Occipital lobe (tissue), 3 donors: ENCODE measurements at places on chromosomes 2 and 18. TPM values are rescaled to one million over a fixed set of nuclear protein-coding genes. Genes with fewer than 3 reads are reported as not detected.

Gene ABCB11
- total RNA-seq: 0.16 TPM

Gene ASAP2
- 31.0 TPM for total RNA-seq

Gene TMEM163
- total RNA-seq: 14.3 TPM

Gene GKN1
- not detected for total RNA-seq

Gene MCEE
- 10.3 TPM for total RNA-seq

Gene STEAP3
- not detected for total RNA-seq

Gene UBR3
- total RNA-seq: 135 TPM

Gene SCN9A
- 121 TPM for total RNA-seq

Gene C1QL2
- total RNA-seq: 1.6 TPM

Gene EML4
- 41.6 TPM for total RNA-seq

Gene LRRC30
- total RNA-seq: not detected

Gene SULT1C4
- total RNA-seq: 6.6 TPM

DNA sequence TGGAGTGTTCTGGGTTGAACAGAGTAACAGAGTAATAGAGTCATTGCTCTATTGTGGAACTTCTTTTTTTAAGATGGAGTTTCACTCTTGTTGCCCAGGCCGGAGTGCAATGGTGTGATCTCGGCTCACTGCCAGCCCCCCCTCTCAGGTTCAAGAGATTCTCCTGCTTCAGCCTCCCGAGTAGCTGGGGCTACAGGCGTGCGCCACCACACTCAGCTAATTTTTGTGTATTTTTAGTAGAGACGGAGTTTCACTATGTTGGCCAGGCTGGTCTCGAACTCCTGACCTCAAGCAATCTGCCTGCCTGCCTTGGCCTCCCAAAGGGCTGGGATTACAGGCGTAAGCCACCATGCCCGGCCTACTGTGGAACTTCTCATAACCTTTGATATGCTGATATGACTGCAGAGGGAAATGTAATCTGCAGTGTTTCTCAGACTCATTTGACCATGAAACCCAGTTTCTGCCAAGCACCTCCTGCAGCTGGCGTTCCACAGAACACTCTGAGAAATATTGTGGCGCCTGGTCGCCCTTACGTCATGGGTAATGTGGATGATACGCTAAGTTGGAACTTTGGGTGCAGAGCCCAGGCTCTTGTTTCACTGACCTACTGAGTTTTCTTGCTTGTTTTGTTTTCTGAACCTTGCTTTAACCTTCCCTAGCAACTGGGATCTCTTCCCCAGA, 213.8 kb downstream of the BCL2 start:
- no peak for DNase-seq

DNA sequence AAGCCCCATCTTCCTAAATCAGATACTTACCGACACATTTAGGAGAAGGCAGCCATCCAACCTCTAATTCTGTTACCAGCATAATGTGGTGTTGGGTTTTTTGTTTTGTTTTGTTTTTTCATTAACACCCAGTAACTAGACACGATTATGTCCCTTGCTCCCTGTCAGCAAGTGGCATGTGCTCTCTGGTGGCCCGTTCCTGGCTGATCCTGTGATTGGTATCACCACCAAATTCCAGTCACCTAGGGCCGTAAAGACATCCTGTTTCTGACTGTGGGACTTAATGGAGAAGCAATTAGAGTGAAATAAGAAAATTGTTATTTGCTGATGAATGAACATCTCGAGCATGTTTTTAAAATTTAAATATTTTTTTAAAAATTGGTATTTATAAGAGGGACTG, 5.9 kb upstream of the DLX1 start:
- DNase-seq: no peak

DNA sequence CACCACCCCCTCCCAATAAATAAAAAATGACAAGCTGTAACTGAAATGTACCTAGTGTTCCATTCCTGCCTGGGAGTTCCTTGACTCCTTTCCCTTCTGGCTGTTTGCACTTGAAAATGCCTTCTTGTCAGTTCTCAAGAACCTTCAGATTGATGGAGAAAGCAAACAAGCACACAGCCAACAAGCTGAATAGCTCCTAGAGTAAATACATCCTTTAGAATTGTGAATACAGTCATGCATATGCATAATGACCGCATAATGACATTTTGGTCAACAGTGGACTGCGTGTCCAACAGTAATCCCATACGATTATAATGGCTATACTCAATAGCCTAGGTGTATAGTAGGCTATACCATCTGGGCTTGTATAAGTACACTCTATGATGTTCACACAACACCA, 97.0 kb downstream of the LYPD6 start:
- no peak for DNase-seq

GRCh38 chr2:11716689-11717321, 29.6 kb upstream of the LPIN1 start:
- no peak for DNase-seq

- no peak for DNase-seq
Measured at GRCh38 chr2:177466337-177467195, 74.0 kb downstream of the AGPS start.

- no peak for DNase-seq
Measured at GRCh38 chr2:205807758-205808157, 125.5 kb downstream of the NRP2 start.

GRCh38 chr18:26455639-26456038, 92.7 kb downstream of the KCTD1 start:
- DNase-seq: no peak

GRCh38 chr2:141311430-141311829, 819.4 kb downstream of the LRP1B start:
- no peak for DNase-seq

DNA sequence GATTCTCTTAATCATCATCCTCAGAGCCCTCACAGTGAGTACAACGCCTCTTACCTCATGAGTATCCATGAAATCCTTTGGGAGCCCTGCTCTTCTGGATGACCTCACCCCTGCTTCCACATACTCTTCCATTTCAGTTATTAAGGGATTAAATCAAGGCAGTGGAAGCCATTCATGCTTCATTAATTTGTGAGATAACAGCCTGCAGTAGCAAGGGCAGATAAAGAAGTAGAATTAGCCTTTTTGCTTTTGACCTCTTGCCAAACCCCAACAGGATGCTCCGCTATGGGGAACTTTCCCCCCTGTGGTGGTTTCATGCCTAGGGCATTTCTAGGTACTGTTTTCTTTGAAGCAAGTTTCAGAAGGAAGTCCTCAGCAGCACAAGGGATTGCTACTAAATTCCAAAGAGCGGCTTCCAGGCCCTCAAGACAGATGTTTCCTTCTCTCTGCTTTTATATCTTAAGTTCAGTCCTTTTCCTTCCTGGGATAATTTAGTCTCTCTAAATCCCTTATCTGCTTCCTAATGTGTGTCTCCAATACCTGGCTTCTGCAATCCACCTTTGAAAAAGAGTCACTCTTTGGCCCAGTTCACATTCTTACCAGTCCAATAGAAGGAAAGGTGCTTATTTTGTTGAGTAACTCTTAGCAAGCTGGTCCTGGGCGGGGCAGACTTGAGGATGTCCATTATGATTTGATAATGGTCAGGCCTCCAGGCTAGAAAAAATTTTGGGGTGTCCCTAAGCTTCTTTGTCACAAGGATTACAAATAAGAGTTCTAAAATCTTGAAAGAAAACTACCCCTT, 76.9 kb downstream of the MYO1B start:
- DNase-seq: no peak

DNA sequence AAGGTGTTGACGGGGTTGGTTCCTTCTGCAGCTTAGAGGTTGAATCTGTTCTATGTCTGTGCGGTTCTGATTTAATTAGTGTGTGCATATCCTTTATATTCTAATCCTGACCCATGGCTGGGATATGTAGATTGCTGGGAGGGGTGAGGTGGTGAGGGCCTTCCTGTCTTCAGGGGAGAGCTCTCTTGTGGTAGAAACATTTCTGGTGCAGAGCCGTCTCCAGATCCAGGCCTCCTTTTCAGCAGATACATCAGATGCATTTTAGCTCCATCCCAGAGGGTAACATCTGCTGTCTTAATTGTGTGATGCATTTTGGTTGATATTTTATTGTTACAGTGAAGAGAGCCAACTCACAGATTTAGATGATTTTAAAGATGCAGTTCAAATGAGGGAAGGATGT, 227.8 kb downstream of the AGAP1 start:
- DNase-seq: no peak

DNA sequence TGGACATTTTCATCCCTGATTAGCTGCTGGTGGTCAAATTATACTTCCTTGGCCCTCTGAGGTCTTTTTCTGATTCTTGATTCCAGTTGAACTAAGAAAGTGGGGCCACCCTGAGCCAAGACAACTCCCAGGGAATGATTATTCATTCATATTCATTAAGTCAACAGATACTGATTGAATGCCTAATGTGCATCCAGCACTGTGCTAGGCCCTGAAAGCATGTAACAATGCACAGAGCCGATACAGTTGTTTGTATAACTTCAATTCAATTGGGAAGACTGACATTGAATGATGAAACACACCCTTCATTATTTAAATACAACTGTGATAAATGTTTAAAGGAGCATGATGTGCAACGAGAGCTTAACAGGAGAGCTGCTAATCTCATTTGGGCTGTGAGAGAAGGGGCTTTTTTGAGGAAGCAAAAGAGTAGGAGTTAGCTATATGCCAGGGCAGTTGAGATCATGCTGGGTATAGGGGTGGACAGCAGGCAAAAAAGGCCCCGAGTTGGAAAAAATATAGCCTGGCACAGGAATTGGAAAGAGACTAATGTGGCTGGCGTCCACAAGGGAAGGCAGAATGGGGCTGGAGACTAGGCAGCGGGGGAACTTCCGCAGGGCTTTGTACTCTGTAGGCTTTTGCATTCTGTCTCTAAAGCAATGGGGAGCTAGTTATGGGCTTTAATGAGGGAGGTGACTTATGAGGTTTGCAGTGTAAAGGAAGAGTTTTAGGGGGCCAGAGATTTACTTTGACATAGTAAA, 57.2 kb upstream of the ACVR1 start:
- no peak for DNase-seq

DNA sequence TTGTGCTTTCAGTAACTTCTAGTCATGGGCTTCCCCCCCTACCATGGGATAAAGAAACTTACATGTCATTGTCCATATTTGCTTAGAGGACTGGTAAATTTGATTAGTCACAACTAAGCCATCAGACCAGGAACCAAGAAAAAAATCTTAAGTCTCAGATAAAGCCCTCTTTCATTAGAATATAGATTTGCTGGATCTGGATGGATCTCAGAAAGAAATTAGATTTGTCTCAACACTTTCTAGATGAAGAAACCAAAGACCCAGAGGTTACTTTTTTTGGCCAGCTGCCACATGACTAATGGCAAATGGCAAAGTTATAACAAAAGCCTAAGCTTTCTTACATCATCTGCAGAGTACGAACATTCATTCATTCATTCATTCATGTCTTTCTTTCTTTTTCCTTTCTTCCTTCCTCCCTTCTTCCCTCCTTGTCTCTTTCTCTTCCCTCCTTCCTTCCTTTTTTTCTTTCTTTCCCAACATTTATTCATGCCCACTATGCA, 60.2 kb downstream of the CDCA7 start:
- DNase-seq: no peak

DNA sequence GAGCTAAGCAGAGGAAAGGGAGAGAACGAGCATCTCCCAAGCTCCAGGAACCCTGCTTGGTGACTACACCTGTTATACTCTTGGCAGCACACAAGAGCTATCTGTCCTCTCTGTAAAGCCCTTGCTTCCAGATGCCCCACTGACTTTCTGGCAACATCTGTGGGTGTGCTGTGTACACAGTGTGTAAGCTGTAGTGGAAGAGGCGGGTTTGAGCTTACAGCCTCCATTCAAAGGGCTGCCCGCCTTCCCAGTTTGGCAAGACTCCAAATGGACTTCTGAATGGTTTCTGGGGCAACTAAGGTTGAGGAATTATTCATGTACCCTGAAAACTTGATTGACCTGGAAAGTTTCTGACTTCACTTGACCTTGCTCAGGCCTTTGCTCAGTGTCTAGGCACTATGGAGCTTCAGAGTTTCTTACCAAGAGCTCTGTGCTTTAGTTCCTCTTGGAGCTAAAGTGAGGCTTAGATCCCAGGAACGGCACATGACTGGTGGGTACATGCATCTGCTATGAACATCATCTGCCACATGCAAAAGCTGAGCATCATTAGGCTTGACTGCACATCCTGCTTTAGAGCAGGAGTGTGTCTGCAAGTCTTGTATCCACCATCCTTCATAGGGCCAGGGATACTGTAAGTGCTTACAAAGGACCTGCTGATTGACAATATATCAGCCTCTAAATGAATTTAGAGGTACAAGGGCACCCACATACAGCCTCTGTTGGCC, 290.9 kb upstream of the SIX2 start:
- no peak for DNase-seq

- DNase-seq: no peak
Measured at GRCh38 chr2:239300242-239300641, 100.6 kb downstream of the HDAC4 start.

DNA sequence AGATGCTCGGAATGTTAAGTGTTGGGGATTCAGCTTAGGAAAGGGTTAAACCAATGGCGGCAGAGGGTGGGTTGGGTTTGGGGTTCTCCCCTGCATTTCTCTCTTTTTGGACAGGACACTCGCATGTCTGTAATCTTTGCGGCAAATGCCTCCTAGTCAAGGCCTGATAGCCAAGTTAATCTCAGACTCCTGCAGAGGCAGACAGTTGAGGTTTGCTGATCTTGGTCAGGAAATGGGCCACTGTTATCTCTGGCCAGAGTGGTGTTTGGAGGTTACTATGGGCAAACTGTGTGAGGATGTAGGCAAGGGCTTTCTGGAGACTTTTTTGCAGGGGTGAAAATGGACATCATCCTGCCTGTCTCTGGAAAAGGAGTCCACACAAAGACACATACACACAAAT, 188.8 kb downstream of the SETBP1 start:
- no peak for DNase-seq

- DNase-seq: peak; percentile 9
Measured at GRCh38 chr2:25161055-25161781, 7.2 kb downstream of the POMC start.

- no peak for DNase-seq
Measured at GRCh38 chr2:49490710-49491109, 336.4 kb upstream of the FSHR start.

DNA sequence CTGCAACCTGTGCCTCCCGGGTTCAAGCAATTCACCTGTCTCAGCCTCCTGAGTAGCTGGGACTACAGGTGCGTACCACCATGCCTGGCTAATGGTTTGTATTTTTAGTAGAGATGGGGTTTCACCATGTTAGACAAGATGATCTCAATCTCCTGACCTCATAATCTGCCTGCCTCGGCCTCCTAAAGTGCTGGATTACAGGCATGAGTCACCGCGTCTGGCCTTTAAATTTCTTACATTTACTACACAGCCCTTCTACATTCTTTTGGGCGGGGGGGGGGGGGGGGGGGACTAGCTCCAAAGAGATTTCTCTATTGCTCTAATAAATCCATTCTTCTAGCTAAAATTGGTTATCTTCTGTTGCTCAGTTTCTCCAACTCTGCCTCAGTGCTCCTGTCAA, 964.9 kb upstream of the ACVR2A start:
- DNase-seq: no peak

GRCh38 chr18:51857989-51858388, 482.0 kb upstream of the DCC start:
- DNase-seq: peak; percentile 31

DNA sequence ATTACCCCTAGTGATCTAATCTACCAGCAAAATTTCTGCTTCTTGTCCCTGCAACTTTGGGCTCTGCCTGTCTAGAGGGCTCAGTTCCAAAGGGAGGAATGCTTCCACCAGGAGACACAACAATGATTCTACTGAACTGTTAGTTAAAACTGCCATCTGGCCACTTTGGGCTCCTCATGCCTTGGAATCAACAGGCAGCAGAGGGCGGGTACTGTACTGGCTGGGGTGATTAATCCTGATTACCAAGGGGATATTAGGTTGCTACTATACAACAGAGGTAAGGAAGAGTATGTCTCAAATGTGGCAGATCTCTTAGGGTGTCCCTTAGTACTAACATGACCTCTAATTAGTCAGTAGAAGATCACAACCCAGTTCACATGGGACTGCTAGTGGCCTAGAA, 21.4 kb downstream of the HADHA start:
- DNase-seq: no peak

- DNase-seq: no peak
Measured at GRCh38 chr2:23404426-23404825, 19.4 kb downstream of the KLHL29 start.
